ENCODE measurements at places on chromosomes 2 and 18.

DNA sequence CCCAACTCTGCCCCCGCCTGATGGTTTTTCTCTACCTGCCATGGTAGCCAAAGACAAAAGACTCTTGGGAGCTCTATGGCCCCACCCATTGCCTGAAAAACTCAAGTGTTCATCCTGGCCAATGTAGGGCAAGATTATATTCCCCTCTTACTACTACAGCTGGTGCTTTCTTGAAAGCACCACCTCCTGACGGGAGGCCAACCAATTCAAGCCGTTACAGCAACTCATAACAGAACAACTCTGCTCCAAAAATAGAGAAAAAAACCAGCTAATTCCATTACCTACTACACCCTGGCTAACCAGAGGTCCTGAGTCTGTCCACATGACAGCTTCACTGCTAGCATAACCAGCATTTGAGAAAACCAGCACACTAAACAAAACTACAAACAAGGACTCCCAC is 127.5 kb upstream of the GAREM1 start:
- DNase-seq, result no peak

GRCh38 chr2:219453671-219454590 is 19.3 kb downstream of the SPEG start:
- no peak for DNase-seq

DNA sequence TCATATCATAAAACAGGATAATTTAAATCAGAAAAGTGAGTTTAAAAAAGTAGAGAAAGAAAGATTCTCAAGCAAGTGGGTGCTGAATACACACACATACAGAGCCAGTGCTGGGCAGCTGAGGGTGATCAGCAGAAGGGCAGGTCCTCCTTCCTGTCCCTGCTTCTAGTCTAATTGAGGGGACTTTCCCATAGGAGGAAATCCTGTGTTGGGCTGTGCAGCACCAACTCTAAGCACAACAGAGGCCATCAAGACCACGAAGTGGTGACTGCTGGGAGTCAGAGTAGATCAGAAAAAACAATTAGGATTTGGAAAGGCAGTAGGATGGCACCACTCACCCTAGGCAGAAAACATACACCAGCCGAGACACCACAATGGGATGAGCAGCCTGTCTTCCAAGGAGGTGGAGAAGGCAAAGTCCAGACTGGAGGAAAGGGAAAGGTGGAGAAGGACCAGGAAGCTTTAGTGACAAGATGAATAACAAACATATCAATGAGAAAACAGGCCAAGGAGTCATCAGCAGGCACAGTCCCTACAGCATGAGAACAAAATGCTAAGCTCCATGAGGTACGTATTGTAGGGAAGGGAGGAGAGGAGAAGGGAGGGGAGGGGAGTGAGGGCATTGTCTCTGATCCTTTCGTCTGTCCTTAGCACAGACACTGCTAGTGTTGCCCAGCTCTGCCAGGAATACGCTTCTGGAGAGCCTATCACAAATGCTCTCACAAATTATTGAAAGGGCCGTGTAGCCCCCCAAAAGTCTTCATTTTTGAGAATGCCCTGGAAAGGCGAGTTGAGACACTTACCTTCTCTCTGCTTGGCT is 16.7 kb upstream of the MSGN1 start:
- DNase-seq, result no peak

- DNase-seq, result no peak
Measured at GRCh38 chr18:7248877-7249276, 18.0 kb downstream of the LRRC30 start.

- no peak for DNase-seq
Measured at GRCh38 chr2:48345176-48345575, 184.8 kb upstream of the STON1 start.

- peak; percentile 87 for DNase-seq
Measured at GRCh38 chr18:69250305-69251151, 150.2 kb upstream of the DOK6 start.

DNA sequence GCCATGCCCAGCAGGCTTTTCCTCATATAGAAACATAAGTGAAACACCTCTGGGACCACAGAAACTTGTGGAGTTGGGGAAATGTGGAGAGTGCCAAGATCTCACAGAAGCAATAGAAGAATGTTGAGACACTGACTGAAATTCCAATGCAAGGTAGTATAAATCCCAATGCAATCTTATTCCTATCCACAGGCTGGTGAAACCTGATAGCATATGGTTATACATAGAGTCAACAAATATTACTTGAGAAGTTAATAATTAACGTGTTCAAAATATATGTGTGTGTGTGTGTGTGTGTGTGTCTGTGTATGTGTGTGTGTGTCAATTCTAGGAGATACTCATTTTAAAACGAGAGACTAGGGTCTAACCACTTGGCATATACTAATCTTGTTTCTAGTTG is 776.8 kb upstream of the ACVR2A start:
- no peak for DNase-seq

GRCh38 chr2:191064590-191064989 is 50.6 kb upstream of the STAT1 start:
- no peak for DNase-seq

DNA sequence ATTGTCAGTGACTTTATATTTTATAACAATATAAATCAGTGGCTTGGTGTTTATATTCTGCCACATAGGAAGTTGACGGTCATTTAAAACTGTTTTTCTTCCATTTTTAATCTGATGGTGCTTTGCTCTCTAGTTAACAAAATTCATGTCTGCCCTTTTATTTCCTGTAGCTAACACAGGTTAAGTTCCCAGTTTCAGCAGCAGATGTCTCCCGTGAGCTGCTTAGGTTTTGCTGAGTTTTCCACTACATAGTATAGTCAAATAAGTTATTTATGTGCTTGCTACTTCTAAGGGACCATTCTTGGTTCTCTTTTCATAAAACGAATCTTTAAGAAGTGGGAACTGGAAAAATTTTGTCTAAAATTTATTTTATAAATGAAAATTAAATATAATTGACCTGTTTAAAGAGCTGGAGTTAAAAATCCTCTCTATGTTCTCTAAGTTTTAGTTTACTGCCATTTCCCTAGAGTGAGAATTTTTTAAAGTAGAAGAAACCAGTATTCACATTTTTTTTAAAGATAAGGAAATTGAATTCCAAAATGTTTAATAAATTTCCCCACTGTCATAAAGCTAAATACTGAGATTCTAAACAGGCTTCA is 20.6 kb downstream of the HTR2B start:
- DNase-seq, result peak; percentile 79

DNA sequence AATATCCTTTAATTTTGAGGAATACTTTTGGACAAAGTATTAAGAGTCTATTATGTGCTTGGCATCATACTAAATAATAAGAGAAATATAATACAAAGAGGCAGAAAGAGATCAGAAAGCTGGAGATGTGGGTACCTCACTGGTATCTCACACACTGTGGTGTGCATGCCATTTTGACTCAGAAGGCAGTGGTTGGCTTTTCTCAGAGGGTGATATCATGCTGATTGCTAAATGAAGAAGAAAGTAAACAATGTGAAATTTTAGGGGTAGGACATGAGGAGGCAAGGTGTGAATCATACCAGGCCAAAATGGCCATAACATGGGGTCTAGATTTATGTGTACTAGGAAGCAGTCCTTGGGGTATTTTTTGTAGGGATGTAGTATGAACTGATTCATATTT is 16.6 kb upstream of the SPOPL start:
- no peak for DNase-seq

DNA sequence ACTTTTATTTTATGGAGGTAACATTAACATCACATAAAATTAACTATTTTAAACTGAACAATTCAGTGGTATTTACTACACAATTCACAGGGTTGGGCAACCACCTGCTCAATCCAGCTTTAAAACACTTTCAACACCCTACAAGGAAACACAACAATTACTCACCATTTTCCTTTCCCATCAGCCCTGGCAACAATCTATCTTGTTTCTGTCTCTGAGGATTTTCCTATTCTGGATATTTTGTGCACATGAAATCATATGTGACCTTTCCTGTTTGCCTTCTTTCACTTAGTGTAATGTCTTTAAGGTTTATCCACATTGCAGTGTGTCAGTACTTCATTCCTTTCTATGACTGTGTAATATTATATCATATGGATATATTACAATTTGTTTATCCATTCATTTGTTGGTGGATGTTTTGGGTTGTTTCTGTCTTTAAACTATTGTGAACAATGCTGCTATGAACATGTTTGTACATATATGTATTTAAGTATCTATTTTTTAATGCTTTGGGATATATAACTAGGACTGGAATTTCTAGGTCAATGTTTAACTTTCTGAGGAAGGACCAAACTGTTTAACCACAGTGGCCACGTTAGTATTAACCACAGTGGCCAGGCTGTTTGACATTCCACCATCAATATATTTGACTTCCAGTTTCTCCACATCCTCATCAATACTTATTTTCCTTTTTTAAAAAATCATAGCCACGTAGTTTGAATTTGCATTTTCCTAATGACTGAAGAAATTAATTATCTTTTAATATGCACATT is 72.4 kb upstream of the KIF5C start:
- no peak for DNase-seq

- peak; percentile 79 for DNase-seq
Measured at GRCh38 chr18:12391487-12392165, 14.6 kb upstream of the AFG3L2 start.

DNA sequence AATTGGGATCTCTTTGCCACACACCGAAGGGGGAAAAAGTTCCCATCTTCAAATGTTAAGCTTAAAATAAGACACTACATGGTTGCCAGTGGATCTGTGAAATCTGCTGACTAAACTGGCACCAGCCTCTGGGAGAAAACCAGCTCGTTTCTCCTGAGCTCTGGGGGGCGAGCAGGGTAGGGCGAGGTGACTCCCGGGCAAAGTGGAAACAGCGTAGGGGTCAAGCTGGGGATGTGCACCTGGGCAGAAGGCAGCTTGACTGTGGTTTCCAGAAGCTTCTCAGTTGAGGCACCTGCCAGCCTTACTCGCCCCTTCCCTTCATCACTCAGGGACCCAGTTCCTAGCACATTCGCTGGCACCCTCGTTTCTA is 62.8 kb downstream of the SFXN5 start:
- DNase-seq, result no peak

DNA sequence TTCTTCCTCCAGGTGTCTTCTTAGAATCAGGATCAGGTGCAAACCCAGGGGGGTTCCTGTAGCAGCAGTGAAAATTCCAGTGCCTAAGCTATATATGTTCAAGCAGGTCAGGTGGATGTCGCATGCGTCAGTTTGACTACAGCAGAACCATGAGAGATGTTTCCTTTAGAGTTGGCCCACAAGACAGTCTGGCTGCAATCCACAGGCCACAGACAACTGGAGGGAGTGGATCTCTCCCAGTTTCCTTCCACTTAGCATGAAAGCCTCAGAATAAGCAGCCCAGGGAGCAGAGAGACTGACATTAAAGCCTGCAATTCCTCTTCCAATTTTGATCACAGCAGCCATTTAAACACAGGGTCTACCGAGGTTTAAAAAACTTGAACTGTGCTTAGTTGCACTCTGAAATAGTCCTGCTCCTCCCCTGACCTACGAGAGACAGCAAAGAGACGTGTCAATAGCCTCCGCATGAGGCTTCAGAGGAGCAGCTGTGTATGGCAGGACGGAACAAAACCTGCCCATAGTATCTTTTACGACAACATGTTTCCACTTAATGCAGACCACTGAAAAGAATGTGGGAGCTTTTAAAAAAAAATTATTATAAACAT is 988 bp upstream of the KCNE4 start:
- no peak for DNase-seq

DNA sequence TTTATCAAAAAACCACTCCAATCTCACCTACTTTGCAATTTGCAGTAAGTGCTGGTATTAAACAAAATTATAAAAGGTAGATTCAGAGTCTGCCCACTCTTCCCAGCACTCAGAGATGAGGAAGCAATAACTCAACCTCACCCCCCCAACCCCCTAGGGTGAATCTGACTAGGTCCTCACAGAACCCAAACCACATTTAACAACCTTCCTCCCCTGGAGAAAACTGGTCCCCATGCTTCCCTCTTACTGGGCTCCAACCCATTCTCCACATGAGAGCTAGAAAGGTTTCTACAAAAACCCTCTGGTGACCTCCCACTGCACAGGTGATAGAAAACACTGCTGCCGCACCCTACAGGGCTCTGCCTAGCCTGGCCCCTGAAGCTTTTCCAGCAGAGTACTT is 40.5 kb upstream of the BMP10 start:
- no peak for DNase-seq

GRCh38 chr18:50562686-50563085 is 2.8 kb downstream of the MAPK4 start:
- peak; percentile 14 for DNase-seq

DNA sequence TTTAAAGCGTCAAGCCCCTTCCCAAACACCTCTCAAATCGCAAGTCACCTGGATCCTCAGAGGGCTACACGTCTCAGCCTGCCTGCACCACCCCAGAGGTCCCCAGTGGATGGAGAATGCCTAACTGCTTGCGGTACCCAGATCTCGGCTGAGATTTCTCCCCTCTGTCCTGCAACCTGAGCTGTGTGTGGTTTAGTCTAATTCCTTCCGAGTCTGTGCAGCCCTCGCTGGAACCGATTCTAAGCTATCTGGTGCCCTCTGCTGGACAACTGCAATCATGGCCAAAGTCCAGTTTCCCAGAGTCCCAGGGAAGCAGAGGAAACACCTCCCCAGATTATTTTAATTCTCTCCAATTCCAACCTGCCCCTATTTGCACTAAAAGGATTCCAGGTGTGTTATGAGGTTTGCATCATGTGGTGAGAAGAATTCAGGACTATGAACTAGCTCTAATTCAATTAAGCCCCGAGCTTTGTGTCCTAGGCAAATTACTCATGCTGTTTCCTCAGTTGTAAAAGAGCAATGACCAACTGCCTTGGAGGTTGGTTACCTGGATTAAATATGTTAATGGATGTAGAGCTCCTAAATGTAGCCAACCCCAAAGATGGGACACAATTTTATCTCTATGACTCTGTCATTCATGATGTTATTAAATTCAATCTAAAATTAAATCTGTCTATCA is 276.1 kb upstream of the NCKAP5 start:
- peak; percentile 75 for DNase-seq

DNA sequence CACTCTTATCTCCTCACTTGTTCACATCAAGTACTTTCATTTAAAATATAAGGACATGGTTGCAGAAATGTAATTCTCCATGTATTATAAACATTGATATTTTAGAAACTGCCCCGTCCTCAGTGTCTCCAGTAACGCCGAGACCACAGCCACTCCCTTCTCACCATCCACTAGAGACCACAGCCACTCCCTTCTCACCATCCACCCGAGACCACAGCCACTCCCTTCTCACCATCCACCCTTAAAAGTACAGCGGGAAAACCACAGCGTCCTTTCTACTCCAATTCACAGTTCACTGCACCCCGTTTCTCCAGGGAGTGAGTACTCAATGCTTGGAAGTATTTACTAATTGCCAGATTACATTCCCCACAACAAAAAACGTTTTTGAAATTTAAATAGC is 1452.2 kb upstream of the ACVR2A start:
- no peak for DNase-seq

GRCh38 chr2:40108851-40109250 is 329.8 kb upstream of the THUMPD2 start:
- DNase-seq, result no peak

DNA sequence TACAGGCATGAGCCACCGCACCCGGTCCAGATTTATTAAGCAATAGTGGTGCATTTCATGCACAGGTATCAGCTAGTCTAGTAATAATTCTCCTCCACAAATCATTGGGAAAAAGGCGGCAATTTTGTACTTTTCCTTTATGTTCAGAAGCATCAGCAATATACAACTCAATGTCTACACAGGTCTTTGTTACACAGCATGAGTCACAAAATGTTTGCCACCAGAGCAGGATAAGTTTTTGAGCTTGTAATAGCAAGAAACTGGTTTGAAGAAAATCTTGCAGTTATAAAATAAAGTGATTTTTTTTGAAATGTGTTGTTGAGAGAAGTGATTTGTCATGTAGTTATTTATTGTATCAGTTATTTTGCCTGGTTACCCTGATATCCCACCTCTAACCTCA is 4.8 kb upstream of the ITPRIPL1 start:
- no peak for DNase-seq

GRCh38 chr2:143124445-143124844 is 4.8 kb upstream of the ARHGAP15 start:
- no peak for DNase-seq

Data from cerebellar cortex (tissue), 1 donor.